Stimulated activated CD8-positive, alpha-beta memory T cell treated with anti-CD3 and anti-CD28 coated beads, Interleukin-15, amount 100 ng/mL, for 48 hours (primary cell): ENCODE measurements at places on chromosomes 4 and X.

DNA sequence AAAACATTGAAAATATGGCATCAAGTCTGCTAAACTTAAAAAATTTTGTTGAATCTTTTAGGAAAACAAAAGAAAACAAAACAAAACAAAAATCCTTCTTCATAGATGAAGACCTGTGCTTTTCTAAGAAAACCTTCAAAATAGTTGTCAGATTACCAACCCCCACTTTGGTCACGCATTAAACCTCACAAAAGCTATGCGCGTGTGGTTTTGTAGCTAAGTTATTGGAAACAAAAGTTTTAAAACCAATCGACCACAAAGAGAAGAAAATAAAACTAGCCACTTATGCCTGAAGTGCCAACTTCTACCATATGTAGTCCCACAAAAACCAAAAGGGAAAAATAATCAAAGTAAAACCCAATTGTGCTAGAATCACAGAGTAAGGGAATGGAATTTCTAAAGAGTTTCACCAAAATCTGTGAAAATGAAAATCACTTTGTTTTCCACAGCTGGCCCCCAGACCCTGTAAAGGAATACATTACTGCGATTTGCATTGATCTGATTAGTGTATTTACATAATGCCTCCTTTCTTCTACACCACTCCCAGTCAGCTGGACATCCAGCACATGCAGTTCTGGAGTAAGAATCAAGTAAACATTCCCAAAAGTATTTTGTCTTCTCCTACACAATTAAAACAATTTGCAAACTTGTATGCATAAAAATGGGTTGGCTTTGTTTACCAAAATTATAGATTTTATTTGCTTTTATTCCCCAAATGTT lies 330.1 kb upstream of the DKK2 start:
- no peak for DNase-seq

- no peak for DNase-seq
These were observed 66.8 kb upstream of the MAB21L2 start for GRCh38 chr4:150515135-150515534.

- DNase-seq = peak; percentile 45
These were observed 31.1 kb downstream of the ACOX3 start for GRCh38 chr4:8409264-8410065.

- no peak for DNase-seq
These were observed 115.6 kb downstream of the SMIM20 start for GRCh38 chr4:26029568-26030131.

DNA sequence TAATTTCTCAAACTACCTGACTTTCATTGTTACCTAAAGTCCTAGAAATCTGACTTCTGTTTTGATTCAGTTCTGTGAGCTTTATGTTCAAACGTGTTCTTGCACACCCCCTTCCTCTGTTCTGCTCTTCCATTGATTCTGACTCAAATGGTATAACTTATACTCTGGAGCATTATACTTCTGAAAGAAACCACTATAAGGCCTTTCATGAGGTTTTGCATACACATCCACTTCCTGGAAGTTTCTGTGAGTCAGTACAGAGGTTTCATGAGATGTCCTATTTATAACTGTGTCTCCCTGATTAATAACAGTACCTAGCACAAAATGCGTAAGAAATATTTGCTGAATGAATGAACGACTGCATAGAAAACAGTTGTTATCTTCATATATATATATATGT lies 540.2 kb upstream of the CT83 start:
- no peak for DNase-seq

DNA sequence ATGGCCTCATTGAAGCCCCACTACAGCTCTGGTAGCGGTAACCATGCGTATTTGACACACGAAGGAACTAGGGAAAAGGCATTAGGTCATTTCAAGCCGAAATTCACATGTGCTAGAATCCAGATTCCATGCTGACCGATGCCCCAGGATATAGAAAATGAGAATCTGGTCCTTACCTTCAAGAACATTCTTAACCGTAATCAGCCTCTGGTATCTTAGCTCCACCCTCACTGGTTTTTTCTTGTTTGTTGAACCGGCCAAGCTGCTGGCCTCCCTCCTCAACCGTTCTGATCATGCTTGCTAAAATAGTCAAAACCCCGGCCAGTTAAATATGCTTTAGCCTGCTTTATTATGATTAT lies 876 bp downstream of the HPRT1 start:
- no peak for DNase-seq

DNA sequence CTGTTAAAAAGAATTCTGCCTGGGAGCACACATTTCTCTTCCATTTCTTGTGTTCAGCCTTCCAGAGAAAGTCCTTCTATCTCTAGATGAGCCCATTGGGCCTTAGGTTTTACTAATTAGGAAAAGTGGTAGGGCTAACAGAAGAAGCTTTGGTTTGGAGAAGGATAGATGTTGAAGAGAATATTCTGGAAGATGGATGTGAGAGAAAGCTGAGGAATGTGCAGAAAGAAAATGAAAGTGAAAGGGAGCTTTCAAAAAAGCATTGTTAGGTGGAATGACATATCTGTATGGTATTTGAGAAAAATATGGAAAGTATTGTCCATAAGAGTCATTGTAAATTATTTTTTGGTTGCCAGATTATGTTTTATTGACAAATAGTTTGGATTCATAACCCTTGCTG lies 474.8 kb upstream of the SLIT2 start:
- no peak for DNase-seq

DNA sequence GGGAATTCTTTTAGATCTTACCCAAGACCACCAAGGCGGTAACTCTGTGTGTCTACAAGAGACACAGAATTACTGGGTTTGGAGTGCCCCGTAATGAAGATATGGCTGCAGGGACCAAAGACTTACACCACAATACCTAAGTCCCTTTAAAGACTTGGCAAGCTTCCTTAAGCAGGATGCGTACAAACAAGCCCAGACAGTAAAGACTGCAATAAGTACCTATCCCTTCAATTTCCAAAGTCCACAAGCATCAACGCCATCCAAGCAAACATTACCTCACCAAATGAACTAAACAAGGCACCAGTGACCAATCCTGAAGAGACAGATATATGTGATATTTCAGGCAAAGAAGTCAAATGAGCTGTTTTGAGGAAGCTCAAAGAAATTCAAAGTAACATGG lies 42.3 kb upstream of the RNF128 start:
- no peak for DNase-seq

GRCh38 chr4:142663828-142664227 lies 182.3 kb downstream of the INPP4B start:
- DNase-seq = no peak

DNA sequence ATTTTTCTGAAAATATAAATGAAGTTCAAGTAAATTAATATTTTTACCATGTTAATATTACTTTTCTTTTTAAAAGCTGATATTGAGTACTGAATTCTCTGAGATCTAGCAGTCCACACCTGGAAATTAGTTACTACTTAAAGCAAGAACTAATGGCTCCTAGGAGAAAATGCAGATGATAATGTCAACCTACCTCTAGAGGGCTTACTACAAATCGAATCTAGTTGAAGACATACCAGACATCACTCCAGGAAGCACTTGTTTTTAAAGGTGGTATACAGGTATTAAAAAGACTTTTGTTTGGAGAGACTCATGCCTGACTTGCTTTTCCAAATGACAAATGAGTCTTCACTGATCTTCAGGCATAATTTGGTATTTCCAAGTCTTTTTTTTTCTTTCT lies 516.4 kb upstream of the BOD1L1 start:
- DNase-seq = no peak

- no peak for DNase-seq
These were observed 1.6 kb upstream of the EFNB1 start for GRCh38 chrX:68827256-68827655.

GRCh38 chr4:185682236-185682635 lies 129.8 kb downstream of the SORBS2 start:
- no peak for DNase-seq
